Thyroid gland (tissue), 4 donors: ENCODE measurements at places on chromosomes 12 and 14. TPM values are rescaled to one million over a fixed set of nuclear protein-coding genes. Genes with fewer than 3 reads are reported as not detected.

DNA sequence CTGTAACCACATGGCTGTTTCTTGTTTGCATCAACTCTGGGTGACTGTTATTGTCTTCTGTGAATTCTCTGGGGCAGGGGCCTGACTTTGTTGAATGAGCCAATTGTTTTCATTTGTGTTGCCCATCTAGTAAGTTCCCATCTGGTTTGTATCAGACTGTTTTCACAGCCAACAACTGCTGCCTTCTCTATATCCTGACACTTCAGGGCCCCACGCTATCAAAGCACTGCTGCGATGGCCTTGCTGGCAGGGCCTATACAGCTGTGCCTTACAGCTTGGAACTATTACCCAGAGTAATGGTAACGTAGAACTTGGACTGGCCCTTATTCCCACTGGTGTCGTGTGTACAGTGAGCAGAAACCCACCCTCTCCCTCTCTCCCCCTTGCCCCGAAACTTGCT lies 104.3 kb upstream of the DACT1 start:
- no peak for DNase-seq

DNA sequence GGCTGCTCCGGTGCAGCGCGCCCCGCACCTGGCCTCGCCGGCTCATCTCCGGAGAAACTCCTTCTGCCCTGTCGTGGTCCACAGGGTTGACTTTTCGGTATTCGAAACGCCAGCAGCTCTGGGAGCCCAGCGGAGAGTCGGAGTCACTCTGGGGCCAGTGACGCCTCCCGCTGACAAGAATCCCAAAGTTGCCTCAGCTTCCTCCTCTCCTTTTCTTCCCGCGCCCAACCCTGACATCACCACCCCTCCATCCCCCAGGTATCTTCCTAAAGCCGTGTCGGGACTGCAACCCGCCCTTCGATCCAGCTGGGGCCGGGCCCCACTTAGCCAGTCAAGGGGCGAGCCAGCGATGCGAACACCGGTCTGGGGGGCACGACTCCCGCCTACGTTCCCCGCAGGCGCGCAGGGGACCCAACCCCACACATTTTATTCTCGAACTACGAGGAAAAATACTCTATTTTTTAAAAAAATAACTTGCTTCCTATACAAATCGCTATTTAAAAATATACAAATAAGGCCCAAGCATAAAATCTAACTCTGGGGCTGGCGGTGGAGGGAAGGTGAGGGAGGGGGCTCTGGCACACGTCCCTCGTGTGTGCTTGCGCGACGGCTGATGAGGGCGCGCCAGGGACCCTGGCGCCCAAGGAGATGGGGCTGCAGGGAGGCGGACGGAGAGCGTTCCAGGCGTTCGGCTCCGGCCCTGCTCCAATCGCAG lies 2.1 kb downstream of the NKX2-8 start:
- no peak for DNase-seq

DNA sequence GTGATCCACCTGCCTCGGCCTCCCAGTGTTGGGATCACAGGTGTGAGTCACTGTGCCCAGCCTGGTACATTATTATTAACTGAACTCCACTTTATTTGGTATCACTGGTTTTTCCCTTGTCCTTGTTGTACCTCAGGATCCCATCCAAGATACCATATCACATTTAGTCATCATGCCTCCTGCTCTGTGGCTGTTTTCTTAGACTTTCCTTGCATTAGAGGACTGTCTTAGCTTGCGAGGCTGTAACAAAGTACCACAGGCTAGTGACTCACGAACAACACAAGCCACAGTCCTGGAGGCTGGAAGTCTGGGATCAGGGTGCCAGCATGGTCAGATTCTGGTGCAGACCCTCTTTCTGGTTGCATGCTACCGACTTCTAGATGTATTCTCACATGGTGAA lies 12.2 kb downstream of the KLC1 start:
- DNase-seq: no peak

DNA sequence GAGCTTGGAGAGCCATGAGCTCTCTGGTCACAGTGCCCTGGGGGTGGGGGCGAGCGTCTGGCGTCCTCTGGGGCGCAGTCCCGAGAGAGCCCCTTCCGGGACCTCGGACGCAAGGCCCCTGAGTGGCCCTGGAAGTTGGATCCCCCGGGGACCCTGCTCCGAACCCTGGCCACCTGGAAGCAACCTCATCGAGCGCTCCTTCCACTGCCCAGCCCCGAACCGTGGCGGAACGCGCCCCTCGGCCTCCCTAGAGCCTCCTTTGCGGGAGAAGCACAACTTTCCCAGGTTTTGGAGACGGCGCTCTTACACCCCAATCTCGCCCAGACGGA lies 1.2 kb downstream of the NOS1 start:
- no peak for DNase-seq

- DNase-seq: no peak
These were observed 19.4 kb upstream of the EVL start for GRCh38 chr14:100045642-100046344.

Gene FSCB
- 3.2 TPM for total RNA-seq
